ENCODE measurements at places on chromosomes 6 and 20.

GRCh38 chr6:106844930-106845329 lies 129.6 kb downstream of the CD24 start:
- DNase-seq = no peak

- no peak for DNase-seq
Observed at GRCh38 chr20:63957690-63958441, 1.6 kb upstream of the UCKL1 start.

- DNase-seq = no peak
Observed at GRCh38 chr6:49721297-49721696, 8.0 kb upstream of the CRISP2 start.

GRCh38 chr6:7479801-7480266 lies 61.6 kb upstream of the DSP start:
- DNase-seq = peak; percentile 15

DNA sequence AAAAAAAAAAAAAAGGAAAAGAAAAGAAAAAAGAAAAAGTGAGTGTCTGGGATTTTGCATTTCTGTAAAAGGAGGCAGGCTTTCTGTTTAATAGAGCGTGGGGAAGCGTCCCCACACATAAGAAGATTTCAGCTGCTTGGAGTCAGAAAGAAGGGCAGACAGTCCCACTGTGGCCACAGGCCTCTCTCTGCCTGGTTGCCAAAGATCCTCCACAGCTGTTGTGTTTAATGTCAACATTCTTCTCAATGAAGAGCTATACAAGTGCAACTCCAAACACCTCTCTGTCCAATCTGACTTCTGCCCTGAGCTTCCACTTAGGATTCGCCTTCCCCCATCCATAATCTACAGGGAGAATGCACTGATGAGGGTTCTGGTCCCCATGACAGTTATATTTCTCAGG lies 64.3 kb upstream of the MLN start:
- no peak for DNase-seq

DNA sequence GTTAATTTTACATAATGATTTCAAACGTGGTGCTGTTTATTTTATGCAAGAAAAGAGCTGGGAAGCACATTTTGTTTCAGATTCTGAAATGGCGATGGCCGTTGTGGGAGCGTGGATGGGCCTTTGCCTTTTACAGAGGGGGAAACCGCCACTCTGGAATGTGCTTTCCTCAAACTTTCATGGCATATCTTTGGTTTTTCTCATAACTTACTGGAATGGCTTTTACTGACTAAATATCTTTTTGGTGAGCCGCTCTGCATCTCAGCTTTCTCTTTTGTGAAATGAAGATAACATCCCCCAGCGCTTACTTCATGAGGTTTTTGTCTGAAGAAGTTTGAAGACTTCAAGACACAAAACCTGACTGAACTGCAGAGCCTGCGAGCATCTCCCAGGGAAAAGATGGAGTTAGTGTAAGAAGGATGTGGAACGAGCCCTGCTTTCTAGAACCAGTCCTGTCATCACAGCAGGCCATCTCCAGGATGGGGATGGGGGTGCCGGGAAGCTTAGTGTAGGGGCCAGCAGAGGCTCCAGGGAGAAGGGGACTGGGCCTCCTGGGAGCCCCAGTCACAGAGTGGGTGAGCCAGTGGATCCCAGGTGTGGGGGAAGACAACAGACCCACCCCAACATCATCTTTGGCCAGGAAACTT lies 61.8 kb upstream of the TIAM2 start:
- peak; percentile 82 for DNase-seq

DNA sequence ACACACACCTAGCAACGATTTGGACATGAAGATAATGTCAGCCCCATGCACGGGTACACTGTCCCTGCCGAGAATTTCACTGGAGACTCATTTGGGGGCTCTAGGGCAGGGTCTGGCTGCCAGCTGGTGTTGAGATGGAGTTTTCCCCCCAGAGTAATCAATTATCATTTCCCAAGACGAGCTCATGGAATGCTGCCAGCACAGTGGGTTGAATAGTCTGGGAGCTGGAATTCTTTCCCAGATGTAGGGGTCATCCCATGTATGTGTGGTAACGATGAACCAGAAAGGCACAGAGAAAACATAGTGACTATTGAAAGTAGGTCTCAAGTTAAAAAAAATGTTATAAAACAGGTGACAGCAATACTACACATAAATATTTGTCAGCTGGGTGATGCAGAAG lies 579.9 kb downstream of the MAFB start:
- DNase-seq = no peak
